ENCODE measurements at places on chromosomes 2 and 18.
A peak's percentile ranks its signal among the peaks of the same experiment; 100 is the strongest.

DNA sequence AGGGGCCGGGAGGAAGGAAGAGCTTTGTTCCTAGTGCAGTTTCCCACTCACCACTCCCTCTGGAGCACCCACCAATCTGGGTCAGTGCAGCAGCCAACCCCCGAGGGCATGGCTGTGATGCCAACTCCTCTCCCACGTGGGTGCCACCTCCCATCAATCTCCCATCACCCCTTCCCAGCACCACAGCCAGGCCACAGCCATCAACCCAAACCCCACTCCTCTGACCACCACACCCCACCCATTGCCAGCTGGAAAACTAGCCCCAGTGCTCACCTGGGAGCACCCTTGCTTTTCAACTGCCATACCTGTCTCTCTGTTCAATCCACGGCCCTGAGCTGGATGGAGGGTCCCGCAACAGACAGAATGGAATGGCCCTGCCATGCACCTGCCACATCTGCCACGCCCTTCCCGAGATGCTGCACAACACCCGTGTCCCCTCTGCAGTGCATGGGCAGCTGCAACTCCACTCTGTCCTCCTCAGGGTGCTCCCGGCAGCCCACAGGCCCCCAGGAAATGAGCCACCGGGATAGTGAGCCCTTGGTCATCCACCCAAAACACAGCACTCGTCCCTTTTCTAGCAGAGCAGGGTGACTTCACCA lies 112.4 kb upstream of the ID2 start:
- DNase-seq: no peak

- no peak for DNase-seq
These were observed 9.0 kb upstream of the SLC1A4 start for GRCh38 chr2:64980183-64980582.

GRCh38 chr2:8862230-8862629 lies 24.8 kb upstream of the KIDINS220 start:
- no peak for DNase-seq

DNA sequence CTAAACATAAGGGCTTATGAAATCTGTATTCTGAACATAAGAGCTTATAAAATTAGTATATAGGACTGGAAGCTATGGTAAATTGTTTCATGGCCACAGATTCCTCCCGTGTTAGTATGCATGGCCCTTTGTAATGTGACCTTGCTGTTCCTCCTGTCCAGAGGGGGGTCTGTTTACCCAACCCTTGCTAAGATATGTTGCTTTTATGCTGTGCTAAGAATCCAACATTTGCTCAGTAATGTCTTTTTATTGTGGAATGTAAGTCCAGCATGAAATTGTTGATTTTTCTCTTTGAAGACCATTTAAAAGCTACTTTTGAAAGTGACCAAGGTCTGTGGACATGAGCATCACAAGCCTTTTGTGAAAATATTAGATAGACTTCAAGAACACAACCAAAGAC lies 485.4 kb downstream of the PARD3B start:
- DNase-seq: no peak

GRCh38 chr2:142100970-142101369 lies 29.8 kb downstream of the LRP1B start:
- DNase-seq: no peak

DNA sequence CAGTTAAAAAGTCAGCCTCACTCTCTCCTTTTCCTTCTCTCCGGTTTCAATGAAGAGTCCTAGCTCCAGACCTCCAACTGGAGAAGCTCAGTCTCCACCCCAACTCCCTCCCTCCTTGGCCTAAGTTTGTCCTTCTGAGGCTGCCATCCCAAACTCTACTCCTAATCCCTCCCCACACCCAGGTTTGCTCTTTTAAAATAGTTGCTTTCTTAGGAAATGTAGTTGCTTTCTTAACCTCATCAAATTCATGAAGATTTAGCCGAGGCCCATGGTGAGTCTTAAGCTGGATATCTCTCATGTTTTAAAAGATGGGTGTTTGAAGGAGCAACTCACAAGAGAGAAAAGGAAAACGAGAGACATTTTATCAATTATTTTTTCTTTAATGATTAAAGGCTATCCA lies 937 bp upstream of the LANCL1 start:
- peak; percentile 76 for DNase-seq

DNA sequence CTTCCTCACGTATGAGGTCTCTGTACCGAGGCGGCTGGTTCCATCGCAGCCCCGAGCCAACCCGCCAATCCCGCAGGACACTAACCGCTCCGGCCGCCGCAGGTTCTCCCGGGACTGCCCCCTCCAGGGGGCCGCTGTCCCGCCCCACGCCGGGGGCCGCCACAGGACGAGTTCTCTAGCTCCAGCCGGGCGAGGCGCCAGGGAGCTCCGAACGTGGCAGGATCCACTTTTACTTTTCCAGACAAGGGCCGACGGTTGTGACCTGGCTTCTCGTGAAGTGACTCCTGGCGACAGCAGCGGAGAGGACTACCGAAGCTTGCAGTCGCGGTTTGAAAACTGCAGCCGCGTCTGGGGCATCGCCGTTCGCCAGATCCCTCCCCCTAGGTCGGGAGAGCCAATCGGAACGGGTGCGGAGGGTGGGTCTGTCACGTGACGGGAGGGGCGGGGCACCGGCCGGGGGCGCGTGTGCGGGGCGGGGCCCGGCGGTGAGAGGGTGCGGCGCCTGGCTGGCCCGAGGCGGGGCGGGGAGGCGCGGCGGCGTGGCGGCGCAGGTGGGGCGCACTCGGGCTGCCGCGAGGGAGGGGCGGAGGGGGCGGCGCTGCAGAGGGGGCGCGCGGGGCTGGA lies at the start of gene STK17B:
Gene STK17B (minus strand): TSS at position 331 of the 624 bp plus-strand sequence. CDS start 8,195 bp downstream, outside the sequence.
- DNase-seq: peak; percentile 93

DNA sequence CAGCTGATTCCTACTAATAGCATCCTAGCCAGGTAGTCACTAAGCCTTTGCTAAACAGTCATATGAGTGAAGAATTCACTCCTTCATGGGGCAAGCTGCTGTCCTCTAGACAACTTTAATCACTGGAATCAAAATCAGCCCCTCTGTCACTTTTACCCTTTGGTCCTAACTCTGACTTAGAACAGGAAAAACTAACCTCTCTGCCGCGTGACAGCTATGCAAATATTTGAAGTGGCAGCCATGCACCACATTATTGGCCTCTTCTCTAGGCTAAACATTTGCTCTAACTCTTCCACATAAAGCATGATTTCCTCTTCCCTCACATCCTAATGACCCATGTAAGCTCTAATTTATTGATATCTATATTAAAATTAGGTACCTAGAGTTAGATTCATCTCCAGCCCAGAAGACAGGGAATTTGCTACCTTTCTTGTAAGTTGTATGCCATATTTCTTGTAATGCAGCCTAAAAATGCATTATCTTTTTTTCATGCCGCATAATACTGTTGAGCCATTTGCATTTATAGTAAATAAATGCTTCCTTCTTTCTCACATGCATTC lies 12.8 kb upstream of the ONECUT2 start:
- DNase-seq: no peak

DNA sequence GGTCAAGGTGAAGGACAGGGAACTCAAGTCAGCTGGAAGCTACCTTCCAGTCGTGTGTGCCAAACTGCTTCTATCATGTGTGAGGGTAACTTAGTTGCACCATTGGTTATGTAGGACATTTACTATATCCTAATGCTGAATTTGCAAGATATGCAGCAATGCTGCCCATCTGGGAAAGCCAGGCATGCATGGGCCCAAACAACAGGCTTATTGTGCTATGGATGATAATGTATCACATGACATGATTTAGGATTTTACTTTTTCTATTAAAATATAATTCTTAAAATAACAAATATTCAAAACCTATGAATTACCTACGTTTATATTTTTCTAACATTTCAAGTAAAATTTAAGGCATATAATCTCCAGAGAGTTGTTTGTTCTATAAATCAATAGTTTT lies 35.9 kb downstream of the B4GALT6 start:
- DNase-seq: no peak

GRCh38 chr2:234723400-234723799 lies 226.5 kb upstream of the ARL4C start:
- no peak for DNase-seq

DNA sequence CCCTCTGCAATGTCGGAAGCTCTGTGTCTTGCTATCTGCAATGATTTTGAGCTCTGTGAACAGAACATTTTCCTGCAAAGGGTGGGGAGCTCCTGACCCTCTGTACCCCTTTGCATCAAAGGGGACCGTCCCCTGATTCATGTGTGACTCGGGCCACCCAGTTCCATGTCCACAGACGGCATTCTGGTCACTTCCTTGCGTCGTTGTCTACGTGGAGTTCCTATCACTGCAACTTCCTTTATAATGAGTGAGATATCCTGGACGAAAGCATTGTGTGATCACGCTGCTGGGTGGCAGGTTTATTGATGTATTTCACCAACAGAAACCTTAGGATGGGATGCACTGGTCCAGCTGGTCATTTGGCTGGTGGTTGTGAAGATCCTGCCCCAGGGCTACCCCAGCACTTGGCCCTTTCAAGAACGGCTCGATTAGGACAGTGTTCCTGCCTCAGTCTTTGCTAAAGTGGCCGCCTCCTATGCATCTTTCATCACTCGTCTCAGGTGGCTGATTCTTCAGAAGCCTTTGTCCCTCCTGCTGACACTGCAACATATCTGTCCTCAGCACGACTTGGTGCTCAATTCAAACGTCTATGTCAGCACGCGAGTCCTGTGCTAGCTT lies 202.7 kb downstream of the ACKR3 start:
- no peak for DNase-seq

DNA sequence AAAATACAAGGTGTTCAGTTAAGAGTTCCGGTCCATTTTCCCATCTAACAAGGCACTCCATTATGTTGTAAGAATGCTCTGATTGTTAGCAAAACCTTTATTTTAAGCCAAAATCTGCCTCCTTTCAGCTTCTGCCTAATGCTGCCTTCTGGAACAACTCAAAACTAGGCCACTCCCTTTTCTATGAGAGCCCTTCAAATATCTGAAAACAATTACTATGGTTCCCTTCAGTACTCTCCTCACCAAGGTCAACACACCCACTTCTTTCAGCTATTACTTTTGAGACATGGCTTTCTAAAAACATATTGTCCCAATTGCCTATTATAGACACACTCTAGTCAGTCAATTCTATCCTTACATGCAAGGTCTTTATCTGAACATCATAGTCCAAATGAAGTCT lies 429.4 kb downstream of the ERBB4 start:
- no peak for DNase-seq

DNA sequence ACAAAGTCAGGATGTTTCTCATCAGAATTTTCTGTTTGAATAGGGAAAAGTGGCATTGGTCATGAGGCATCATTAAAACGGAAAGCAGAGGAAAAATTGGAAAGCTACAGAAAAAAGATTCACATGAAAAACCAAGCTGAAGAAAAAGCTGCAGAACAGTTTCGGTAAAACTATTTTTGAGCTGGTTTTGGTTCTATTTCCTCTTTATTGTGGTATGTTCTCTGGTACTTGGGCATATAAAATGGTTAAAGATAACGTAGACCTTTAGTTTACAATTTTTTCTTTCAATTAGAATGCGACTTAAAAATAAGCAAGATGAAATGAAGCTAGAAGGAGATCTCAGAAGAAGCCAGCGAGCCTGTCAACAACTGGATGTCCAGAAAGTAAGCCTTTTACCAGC lies 7.6 kb downstream of the GPATCH11 start:
- DNase-seq: no peak

DNA sequence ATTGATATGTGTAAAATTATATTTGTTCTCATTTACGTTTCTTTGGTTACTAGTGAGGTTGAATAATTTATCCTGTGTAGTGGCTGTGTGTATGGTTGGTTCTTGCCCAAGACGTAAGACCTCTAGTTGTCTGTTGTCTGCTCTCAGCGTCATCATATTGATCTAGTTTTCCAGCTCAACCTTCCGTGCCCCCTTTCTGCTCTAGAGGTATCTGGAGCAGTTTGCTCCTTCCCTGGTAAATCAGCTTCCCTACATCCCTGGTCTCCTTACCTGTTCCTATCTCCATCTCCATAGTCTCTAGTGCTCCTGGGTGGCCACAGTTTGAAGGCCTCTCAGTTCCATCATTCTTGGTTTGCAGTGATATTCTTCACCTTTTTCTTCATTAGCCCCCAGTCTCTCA lies 1.2 kb downstream of the SMYD5 start:
- no peak for DNase-seq

GRCh38 chr18:62460851-62461300 lies 61.9 kb upstream of the ZCCHC2 start:
- peak; percentile 24 for DNase-seq

GRCh38 chr2:170314744-170315447 lies 136.9 kb downstream of the MYO3B start:
- DNase-seq: peak; percentile 38

DNA sequence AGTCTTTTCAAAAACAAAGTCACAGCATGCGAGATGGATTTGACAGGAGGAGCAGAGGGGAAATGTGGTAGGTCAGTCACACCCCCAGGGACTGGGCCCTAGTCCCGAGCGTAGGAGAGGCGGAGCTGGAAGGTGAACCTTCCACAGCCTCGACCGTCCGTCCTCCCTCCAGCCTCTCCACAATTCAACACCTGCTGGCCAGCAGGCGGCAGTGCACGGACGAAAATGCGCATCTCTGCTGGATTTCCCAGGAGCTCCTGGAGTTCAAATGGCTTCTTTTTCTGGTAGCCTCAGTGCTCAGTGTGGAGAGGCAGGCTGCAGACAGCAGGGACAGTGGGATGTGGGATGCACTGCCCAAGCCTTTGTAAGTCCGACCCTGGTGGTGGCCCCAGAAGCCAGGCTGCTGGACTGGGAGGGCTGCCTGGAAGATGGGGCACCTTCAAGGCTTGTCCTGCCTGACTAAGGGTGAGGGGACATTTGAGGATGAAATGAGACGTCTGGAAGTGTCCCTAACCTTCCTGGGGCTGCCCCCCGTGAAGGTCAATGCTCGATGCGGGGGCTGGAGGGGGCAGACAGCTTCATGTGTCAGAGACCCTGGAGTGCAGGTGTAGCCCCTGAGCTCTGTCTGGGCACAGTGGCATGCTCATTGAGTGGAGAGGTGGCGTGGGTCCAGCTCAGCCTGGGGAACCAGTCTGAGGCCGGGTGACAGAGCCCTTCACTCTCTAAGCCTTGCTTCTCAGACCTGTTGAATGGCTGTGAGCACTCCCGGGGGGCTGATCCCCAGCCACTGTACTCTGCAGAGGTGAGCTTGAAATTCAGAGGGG lies 189.5 kb downstream of the TFCP2L1 start:
- peak; percentile 62 for DNase-seq

Measured in foreskin fibroblast (primary cell).